ENCODE measurements at places on chromosomes 4 and X.

DNA sequence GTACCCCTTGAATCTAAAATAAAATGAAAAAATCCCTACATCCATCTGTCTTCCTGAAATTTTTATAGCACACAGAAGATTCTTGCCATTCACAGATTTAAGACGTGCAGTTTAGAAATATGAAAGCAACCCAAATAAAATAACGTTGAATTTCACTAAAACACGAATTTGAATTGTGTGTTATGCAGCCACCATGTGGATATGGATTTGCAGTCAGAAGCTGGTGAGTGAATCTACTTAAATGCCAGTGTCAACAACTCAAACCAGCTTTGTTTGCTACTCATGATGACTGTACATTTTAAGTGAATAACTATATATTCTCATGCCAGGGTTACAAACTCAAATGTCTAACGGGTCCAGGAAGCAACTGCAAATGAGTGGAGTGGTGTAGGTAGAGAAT, 173.0 kb upstream of the HAND2 start:
- no peak for DNase-seq

DNA sequence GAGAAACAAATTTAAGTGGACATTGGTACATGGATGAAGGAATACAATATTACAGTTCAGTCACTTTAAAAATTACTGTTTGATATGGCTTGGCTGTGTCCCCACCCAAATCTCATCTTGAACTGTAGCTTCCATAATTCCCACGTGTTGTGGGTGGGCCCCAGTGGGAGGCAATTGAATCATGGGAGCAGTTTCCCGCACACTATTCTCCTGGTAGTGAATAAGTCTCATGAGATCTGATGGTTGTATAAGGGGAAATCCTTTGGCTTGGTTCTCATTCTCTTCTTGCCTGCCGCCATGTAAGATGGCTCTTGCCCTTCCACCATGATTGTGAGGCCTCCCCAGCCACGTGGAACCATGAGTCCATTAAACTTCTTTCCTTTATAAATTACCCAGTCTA, 804.2 kb upstream of the FRG1 start:
- no peak for DNase-seq

- DNase-seq, result no peak
Observed at GRCh38 chr4:152926959-152927358, 9.2 kb upstream of the FHDC1 start.

DNA sequence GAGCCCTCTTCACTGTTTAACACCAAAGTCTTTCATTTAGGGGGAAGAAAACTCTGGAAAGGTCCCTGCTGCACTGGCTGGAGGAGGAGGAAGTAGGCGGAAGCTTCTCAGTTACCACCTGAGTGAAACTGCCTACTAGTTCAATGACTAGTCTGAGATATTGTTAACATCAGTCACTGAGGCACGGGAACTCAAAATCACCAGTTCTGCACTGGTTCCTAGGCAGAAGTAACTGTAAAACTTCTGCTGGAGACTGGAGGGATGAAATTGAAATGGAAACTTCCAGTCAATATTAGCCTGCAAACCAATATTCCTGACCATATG, 178.3 kb downstream of the SNCA start:
- DNase-seq, result no peak

DNA sequence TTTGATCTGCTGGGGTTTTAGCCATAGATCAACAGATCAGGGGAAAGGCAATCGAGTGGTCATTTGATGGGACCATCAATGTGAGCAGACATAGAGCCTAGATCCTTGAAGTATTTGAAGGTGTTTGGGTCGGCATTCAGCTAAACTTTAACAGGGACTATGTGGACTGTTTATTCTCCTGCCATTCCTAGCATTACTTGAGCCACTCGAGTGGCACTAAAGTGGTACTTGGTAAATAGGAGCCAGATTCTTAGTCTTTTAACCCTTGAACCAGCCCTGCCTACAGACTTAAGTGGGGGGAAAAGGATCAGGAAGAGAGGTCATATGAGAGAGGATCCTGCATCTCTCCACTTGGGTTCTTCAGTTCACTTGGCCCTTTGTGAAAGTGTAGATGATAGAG, 3.8 kb downstream of the MSN start:
- no peak for DNase-seq

Measured in NCI-H2227 treated with DMSO at 0.1 percent for 48 hours (cell line).